CD4-positive, alpha-beta T cell (primary cell): ENCODE measurements at places on chromosomes 2 and 18.
A peak's percentile ranks its signal among the peaks of the same experiment; 100 is the strongest.

DNA sequence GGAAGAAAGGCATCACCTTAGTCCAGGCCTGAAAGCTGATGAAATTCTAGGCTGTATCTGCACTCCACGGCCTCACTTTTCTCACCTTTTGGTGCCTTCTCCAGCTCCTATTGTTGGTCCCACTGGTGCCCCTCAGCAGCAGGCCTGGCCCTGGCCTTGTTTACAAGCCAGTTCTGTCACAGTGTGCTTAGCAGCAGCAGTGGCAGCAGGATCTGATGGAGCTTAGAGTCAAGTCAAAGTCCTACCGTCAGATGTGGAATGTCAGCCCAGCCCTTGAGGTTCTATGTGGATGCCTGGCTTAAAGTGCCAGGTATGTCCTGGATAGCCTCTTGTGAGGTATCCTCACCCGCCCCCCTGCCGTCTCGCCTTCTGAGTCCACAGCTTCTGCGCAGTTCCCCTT lies 281.3 kb downstream of the SUCLG1 start:
- DNase-seq, result no peak

DNA sequence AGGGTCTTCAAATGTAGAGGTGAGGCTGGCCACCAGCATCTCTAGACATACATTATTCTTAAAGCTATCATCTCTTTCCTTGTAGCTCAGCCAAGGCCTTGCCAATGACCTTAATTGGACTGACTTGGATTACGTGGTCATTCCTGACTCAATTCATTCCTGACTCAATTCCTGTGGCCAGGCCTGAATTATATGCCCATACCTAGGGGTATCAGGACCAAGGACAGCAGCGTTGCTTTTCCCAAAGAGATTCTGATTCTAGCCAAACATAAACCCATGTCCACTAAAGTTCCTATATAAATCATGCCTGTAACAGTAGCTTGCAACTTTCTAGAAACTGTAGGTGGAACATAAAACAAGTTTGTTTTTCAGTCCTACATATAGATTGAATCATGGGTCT lies 231.7 kb downstream of the ARL6IP6 start:
- no peak for DNase-seq

- no peak for DNase-seq
Observed at GRCh38 chr2:120593921-120594686, 141.6 kb upstream of the GLI2 start.

DNA sequence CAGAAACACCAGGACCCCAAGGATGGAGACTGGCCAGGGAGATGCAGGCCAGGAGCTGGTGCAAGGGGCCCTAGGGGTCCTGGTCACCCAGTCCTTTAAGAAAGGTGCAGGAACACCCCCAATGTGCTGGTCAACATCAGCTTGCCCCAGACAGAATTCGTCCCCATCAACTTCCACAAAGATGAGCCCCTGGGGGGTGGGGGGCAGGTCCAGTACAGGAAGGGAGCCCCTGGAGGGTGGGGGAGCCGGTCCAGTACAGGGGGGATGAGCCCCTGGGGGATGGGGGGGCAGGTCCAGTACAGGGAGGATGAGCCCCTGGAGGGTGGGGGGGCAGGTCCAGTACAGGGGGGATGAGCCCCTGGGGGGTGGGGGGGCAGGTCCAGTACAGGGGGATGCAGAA lies 160.7 kb upstream of the SALL3 start:
- DNase-seq, result no peak

DNA sequence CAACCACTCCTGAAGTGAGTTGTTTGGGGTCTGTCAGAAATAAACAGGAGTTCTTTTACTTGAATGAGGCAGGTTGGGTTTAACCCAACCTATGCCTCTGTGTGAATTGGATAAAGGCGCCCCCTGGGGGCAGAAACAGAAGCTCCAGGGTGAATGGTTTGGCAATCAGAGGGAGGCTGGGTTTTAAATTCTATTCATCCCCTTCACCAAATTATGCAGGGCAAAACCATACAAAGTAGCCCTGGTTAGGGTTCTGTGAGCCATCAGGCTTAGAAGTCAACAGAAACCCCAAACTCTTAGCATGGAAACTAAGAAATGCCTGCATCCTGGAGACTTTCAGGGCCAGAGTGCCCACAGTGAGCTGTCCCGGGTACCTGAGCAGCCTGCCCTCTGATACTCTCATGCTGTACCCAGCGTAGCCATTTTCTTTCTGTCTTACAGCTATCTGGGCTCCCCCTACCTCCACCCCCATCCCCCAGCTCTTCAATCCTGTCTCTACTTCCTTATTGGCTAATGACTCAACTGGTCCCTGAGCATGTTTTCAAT lies 241.5 kb downstream of the ICOS start:
- DNase-seq, result peak; percentile 74

GRCh38 chr2:1641523-1641922 lies 102.8 kb downstream of the PXDN start:
- DNase-seq, result no peak

GRCh38 chr2:187617905-187618304 lies 63.7 kb upstream of the TFPI start:
- DNase-seq, result no peak

DNA sequence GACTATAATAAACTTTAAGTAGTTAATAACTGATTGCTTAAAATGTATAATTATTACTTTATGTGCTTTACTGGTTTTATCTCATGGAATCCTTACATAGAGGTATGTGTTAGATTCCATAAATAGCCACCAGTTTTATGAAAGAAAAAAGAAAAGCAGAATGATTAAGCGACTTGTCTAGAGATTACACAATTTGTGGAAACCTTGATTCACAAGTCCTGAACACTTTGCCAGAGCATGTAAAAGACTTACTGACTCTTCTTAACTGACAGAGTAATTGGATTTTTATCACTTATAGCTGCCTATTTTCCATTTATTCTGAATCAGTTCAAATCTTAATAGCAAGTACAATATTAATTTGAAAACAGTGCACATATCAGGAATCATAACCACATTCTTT lies 448.7 kb upstream of the NETO1 start:
- DNase-seq, result no peak

- peak; percentile 42 for DNase-seq
Observed at GRCh38 chr2:27893006-27893405, 2.5 kb downstream of the BABAM2 start.

- DNase-seq, result no peak
Observed at GRCh38 chr2:23283653-23284052, 101.3 kb upstream of the KLHL29 start.

GRCh38 chr2:73292316-73292905 lies 937 bp downstream of the EGR4 start:
- no peak for DNase-seq

DNA sequence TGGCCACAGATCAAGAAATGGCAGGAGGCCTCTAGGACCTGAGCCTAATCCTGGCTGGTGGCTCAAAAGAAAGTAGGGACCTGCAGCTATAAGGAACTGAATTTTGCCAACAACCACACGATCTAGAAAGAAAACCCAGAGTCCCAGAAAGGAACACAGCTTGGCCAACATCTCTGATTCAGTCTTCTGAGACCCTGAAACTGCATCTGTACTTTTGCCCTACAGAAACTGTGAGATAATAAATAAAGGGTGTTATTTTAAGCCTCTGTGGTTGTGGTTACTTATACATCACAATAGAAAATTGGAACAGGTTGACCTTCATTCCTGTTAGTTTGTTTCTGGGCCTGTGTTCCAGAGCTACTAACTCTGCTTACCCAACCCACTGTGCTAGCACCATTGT lies 356.8 kb upstream of the ST6GAL2 start:
- no peak for DNase-seq

GRCh38 chr18:75160364-75160763 lies 48.6 kb downstream of the PTGR3 start:
- DNase-seq, result no peak

- no peak for DNase-seq
Observed at GRCh38 chr2:85804583-85804982, 50.8 kb downstream of the ATOH8 start.

GRCh38 chr2:6780765-6781274 lies 84.9 kb downstream of the CMPK2 start:
- DNase-seq, result no peak

GRCh38 chr2:13858626-13859025 lies 773.9 kb upstream of the LRATD1 start:
- DNase-seq, result no peak

- DNase-seq, result no peak
Observed at GRCh38 chr18:4016391-4017049, 438.6 kb downstream of the DLGAP1 start.

- DNase-seq, result no peak
Observed at GRCh38 chr2:124323321-124323720, 298.2 kb downstream of the CNTNAP5 start.

GRCh38 chr2:163646687-163647086 lies 89.1 kb downstream of the FIGN start:
- no peak for DNase-seq

- no peak for DNase-seq
Observed at GRCh38 chr2:6580982-6581381, 284.7 kb downstream of the CMPK2 start.

- DNase-seq, result no peak
Observed at GRCh38 chr2:208490492-208490891, 83.9 kb downstream of the PTH2R start.

DNA sequence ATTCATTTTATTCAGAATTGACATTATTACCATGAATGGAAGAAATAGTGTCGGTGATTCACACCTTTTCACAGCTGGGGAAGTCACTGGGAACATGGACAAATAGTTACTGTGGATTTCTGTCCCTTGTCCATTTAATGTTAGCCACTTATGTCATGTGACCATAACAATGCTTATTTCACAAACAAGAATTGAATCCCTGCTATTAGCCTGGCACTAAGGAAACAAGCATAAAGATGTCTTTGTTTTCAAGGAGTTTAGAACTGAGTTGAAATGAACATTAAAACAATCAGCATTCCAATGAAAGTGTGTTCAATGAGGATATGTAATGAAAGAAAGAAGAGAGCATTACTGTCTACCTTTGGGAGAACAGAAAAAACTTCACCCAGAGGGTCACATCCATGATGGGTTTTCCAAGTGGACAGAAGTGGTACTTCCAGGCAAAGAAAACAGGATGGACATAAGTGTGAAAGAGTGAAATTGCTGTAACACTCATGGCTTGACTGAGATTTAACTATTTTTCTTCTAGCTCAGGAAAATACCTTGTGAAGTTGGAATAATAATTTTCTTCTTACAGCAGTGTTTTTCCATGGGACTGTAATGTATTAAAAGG lies 324.5 kb upstream of the UBE2E3 start:
- no peak for DNase-seq

DNA sequence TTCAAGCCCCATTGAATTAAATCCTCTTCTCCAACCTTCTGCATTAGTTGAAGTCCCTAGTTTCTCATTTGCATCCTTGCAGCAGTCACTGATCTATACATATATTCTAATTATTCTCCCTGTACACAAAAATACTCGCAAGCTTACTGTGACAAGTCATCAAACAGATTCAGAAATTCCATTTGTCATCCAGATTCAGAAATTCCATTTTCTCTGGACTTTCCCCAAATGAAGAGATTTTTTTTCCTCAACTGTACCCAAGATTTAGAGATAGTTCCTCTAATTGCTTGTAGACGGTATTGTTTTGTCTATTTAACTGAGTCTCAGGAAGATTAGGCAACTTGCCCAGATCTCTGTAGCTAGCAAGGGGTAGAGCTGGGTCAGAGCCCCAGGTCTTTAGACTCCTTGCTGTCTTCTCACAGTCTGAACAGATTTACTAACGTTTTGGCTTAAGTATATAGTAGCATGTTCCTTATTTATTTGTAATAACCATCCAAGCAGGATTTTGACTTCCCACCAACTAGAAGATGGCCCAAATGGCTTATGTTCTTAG lies 34.2 kb downstream of the RAB12 start:
- DNase-seq, result no peak

DNA sequence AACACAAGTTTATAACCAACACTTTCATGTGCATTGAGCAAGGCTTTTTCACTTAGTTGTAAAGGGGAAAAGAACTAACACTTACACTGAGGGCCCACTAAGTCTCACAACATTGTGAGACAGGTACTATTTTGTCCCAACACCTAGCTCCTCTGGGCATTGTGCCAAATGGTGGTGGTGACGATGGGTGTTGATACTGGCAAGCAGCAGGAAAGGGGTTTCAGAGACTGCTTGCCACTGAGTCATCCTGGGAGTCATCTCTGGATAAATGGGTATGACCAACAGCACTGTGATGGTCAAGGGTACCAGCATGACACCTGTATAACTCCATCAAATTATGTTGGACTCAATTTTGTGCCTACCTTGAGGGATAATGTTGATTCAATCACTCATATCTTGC lies 138.8 kb upstream of the ITGA6 start:
- peak; percentile 50 for DNase-seq

- DNase-seq, result no peak
Observed at GRCh38 chr2:140698636-140699035, 1432.2 kb downstream of the LRP1B start.

DNA sequence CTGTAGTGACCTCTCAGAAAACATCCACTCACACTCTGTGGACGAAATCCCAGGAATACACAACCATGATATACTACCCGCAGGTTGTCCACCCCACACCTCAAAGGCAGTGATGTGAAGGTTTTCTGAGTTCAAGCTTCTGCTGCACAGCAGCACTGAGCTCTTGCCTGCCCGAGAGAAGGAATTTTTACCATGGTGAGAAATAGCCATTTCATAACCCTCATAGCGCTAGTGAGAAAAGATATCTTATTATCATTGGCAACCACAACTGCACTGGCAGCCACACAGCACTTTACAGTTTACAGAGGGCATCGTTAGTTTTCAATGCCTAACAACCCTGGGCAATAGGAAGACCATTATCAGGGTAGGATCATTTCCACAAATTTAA lies 36.9 kb downstream of the NAPG start:
- no peak for DNase-seq

DNA sequence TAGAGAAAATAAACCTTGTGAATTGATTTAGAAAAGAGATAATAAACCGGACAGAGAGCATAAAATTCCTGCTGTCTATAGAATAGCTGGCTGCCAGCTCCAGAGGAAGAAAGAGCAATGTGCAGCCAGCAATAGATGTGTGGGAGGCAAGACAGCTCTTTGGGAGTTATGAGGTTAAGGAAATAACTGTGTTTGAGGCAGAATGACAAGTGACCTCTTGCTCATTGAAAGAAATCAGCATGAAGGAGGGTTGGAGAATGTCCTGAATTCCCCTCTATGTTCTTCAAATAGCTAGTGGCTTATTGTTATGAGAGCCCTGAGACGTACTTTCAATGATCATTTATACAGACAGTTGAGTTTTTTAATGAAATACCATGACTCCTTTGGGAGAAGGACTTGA lies 1009.9 kb upstream of the NXPH2 start:
- DNase-seq, result no peak

- DNase-seq, result no peak
Observed at GRCh38 chr2:216350214-216350791, 22.0 kb downstream of the MARCHF4 start.

DNA sequence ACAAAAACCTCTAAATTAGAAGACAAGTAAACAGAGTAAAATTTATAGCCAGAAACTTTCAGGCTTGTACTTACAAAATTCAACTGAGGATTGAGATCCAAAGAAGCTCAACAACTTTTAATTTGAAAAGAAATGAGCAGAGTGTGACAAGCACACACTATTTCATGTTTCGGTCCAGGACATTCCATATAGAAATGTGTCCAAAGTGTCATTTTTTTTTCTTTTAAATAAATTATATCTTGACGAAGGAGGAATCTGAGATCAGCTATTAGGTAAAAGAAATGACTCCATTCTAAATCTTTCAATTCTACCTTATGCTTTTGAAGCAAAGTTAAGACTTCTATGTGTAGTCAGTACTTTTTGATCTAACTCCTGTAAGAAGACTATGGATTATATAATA lies 4.6 kb downstream of the FN1 start:
- no peak for DNase-seq

- DNase-seq, result no peak
Observed at GRCh38 chr18:8757396-8757997, 52.1 kb downstream of the MTCL1 start.

GRCh38 chr2:98280376-98281102 lies 65.7 kb upstream of the CNGA3 start:
- DNase-seq, result no peak

GRCh38 chr2:168192839-168193616 lies 54.4 kb downstream of the STK39 start:
- peak; percentile 73 for DNase-seq
